ENCODE measurements at places on chromosomes 12 and 14.

DNA sequence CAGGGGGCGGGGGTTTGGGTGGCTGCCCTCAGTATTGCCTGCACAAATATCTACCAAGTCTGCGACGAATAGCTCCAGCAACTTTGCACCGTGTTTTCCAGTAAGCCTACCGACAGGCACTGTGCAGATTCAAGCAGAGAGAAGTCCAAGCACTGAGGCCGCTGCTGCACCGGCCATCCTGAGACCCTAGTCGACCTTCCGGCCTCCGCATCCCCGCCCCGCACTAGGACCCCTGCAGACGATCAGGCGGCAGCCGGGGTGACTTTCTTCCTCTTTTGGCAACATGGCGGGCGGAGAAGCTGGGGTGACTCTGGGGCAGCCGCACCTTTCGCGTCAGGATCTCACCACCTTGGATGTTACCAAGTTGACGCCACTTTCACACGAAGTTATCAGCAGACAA lies at the start of gene EIF2S3B:
Gene EIF2S3B (plus strand): TSS at position 271 of the 400 bp plus-strand sequence. CDS start 13 bp downstream, at position 284.
- DNase-seq, result no peak

DNA sequence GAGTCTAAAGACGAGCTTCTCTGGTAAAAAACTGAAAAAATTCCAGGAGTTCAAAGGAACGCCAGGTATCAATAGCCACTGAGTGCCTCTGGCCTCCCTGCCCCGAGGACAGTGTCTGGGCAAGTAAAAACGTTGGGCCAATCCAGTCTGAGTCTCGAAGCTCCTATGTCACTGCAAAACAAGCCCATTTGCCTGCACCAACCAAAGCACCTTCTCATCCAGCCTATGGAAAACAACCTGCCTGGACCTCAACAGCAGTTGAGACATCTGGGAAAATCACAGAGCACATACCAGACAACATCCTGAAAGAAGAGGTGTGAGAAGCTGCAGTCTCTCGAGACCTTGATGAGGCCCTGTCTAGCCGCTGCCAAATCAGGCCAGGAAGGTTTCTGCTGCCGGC lies 56.6 kb downstream of the RNF34 start:
- DNase-seq, result no peak

- DNase-seq, result no peak
These were observed 552.0 kb downstream of the SNAPC1 start for GRCh38 chr14:62314221-62314620.

- no peak for DNase-seq
These were observed 576.4 kb downstream of the SLC6A15 start for GRCh38 chr12:84336231-84336630.

GRCh38 chr14:98928418-98928817 lies 343.6 kb downstream of the BCL11B start:
- DNase-seq, result no peak

DNA sequence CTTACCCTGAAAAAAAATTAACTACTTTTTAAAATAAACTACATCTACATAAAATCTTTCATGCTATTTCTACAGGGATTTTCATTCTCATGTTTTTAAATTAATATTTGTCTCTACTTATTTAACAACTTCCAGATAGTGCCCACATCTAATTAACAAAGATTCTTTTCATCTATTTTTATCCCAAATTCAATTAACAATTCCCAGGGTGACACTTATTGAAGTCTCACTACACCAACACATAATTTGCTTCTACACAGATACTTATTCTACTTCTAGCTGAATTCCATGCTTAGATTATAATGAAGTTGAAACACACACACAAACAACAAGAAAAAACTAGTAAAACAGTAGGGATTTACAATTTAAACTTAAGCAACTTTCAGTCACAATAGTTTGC lies 336.6 kb downstream of the ACSS3 start:
- DNase-seq, result no peak

GRCh38 chr12:128792398-128792797 lies 31.4 kb downstream of the SLC15A4 start:
- no peak for DNase-seq

DNA sequence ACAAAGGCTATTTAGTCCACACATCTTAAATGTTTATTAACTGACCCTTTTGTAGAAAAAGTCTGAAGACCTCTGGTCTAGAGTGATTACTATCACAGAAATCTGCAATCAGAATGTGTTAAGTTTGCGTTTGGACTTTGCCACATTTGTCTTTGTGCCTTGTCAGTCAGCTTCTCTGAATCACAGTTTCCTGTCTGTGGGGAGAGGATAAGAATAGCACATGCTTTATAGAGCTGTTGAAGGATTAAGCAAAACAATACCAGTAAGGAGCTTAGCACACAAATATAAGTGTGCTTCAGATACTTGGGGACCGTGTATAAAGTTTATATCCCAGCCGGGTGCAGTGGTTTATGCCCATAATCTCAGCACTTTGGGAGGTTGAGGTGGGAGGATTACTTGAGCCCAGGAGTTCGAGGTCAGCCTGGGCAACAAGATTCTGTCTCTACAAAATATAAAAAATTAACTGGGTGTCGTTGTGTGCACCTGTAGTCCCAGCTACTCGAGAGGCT lies 63.0 kb upstream of the BTG1 start:
- DNase-seq, result no peak

DNA sequence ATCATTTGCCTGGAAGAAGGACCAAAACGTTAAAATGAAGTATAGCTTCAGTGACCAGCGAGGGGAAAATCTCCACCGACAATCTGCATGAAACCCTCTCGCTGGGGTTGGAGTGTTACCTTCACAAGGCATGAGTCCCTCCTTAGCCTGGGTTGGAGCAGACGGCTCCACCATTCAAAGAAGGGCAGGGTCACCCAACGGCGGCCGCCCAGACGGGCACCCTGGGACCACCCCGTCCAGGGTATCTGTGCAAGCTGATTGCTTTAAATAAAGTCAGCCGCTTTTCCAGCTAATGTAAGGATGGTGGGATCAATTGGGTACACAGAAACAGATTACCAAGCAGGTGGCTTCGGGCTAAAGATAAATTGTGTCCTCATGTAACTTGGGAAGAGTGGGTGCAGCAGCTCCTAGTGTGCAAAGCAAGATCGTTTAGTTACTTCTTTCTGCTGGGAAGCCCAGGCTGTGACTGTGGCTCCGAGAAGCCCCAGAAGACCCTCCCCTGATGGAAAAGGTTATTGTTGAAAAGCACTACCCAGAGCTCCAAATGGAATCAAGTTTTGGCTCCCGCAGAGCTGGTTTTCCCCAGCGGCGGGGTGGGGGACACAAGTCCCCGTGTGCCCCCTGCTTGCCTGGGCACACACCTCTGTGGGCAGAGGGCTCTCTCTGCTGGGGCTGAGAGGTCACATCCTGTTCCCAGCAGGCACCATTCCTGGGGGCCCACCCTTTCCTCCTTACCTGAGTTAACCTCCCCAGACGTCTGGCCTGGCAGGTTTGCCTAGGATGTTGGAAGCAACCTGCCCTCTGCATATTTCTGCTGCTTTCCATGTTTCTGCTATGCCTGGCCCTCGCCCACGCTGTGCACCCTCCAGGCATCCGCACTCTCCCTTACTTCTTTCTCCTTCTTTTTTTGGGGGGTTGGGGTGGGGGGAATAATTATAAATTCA lies 318.6 kb upstream of the DIO3 start:
- DNase-seq, result no peak

GRCh38 chr14:44873536-44873935 lies 88.2 kb downstream of the KLHL28 start:
- no peak for DNase-seq

DNA sequence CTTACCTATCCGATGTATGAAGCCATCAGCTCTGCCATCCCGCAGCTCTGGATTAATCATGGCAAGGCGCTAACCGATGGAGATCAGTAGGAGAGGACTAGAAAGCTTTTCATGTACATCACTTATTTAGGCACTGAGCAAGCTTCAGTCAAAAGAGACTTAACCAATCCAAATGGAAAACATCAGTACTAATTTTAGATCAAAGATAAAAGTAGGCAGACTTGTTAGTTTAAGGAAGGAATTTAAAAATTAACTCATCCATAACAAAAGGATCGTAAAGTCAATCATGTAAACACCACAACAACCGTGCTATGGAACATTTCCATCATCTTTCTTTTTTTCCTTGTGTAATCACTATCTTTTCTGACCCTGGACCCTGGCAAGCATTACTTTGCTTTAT lies at the start of gene CLEC2A:
Gene CLEC2A (minus strand): TSS at position 101 of the 400 bp plus-strand sequence. CDS start 41 bp downstream, at position 60.
- no peak for DNase-seq

- no peak for DNase-seq
These were observed 2.7 kb downstream of the KITLG start for GRCh38 chr12:88577537-88577936.

- no peak for DNase-seq
These were observed 791.0 kb downstream of the TMTC2 start for GRCh38 chr12:83477696-83478095.

DNA sequence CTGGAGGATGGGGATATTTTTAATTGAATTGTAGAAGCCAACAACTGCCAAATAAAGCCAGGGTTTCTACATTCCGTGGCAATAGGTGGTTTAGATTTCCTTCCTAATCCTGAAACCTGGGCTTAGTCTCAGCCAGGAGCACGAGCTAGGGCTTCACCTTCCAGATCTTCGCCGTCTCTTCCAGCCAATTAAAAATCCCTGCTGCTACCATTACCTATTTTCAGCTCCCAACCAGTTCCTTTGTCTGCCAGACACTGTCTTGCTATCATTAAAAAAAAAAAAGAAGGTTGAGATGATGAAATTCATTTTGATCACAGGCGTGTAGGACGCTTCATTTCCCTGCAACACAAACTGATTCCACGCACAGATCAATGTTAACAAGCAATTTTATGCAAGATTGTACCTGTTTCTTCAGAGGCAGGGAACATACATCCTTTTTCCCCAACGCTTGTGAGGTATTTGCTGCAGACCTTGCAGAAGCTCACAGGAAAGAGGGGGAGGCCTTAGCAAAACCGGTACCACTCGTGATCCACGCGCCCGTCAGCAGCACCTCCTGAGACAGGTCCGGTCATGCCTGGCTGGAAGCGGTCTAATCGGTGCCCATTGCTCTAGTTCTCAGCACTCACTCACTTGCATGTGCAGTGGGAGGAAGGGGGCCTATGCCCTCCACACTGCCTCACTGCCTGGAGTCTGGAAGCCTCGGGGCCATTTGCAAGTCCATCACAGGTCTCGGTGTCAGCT lies 65.1 kb downstream of the SLC6A12 start:
- no peak for DNase-seq

DNA sequence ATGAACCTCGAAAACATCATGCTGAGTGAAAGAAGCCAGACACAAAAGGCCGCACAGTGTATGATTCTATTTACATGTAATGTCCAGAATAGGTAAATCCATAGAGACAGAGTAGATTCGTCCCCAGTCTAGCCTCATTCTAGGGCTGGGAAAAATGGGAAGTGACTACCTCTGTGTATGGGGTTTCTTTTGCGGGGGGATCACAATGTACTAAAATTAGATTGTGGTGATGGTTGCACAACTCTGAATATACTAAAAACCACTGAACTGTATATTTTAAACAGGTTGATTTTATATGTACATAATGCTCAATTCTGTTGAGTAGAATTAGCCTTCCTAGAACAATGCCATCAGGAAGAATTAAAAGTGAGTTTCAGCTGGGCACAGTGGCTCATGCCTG lies 6.3 kb upstream of the RILPL2 start:
- no peak for DNase-seq

GRCh38 chr12:64387197-64387816 lies 3.3 kb downstream of the C12orf56 start:
- DNase-seq, result no peak

GRCh38 chr12:50338920-50339645 lies 55.8 kb upstream of the LIMA1 start:
- no peak for DNase-seq

- no peak for DNase-seq
These were observed 869 bp upstream of the NOVA1 start for GRCh38 chr14:26598672-26599131.

DNA sequence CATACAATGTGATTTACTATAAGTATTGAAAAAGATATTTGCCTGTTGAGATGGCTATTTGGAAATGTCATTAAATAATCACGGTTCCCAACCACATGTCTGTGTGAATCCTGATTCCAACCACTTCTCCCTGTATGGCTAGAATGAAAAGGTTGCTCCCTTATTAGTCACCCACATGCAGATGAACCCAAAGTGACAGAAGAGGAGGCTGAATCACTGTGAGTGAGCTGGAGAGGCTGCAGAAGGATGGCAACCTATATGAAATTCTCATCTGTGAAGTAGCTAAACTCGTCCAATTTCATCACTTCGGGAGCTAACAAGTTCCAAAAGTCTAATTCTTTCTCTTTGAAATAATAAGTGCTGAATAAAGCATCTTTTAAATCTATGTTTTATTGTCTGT lies 300.5 kb downstream of the PRKD1 start:
- no peak for DNase-seq

GRCh38 chr14:103386713-103387329 lies 1.6 kb downstream of the MARK3 start:
- no peak for DNase-seq

DNA sequence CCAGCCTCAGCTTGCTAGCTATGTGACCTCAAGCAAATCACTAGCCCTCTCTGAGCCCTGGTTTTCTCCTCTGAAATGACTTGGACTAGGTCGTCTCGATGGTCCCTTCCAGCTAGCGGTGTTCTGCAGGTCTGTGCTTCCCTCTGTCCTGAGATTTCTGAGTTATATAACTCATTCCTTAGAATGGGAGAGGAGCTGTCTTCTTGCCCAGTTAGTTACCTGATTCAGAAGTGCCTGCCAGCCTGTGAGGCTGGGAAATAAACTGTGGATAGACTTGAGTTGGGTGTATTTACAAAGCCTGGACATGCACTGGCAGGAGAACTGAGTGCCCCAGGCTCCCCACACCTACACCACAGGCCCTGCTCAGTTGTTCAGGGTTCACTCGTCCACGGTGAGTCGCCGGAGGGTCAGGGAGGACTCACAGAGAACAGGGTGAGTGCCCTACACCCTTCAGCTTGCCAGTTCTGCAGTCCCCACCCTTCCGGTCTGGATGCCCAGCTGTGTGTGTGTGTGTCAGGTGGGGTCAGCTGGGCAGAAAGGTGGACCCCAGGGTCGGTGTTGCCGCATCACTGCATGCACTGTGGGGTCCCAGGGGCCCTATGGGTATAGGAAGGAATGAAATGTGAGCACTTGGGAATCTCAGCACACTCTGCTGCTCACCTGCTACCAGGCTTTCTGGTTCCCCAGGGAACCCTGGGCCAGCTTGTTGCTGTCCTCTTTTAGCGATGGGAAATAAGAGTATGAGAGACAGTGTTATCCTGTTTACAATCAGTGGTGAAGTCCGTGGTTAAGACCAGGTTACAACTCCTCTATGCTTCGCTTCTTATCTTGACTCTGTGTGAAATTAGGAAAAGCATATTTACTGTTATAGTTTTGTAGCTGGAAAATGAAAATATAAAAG lies 348.2 kb downstream of the DPF3 start:
- DNase-seq, result no peak

DNA sequence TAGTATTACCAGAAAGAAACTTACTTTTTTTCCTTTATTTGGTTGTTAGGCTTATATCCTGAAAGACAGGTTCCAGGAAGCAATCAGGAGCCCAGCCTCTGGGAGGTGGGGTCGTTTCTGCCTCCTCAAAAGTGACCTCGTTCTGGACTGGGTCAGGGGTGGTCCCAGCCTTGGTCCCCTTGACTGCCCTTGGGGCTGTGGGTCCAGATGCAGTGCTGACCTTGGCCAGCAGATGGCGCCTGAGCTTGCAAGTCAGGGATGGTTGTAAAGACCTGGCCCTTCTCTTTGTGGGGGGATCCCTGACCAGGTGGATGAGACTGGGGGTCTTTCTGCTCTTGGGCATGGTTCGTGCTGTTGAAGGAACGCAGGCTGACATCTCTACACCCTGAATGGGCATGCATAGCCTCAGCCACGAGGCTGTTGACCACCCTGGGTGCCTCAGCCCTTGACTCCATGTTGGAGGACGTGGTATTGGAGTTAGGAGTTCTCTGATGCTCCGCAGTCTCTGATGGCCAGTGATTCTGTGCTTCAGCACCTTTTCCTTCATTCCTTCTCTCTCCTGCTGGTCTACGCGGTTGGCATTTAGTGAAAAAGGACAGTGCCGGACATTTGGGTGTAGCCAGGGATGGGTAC lies 62.4 kb downstream of the ADCK1 start:
- peak; percentile 67 for DNase-seq
